T-helper 2 cell (primary cell): ENCODE measurements at places on chromosomes 12 and 14.

- no peak for DNase-seq
These were observed 11.7 kb downstream of the CLEC9A start for GRCh38 chr12:10042167-10042566.

DNA sequence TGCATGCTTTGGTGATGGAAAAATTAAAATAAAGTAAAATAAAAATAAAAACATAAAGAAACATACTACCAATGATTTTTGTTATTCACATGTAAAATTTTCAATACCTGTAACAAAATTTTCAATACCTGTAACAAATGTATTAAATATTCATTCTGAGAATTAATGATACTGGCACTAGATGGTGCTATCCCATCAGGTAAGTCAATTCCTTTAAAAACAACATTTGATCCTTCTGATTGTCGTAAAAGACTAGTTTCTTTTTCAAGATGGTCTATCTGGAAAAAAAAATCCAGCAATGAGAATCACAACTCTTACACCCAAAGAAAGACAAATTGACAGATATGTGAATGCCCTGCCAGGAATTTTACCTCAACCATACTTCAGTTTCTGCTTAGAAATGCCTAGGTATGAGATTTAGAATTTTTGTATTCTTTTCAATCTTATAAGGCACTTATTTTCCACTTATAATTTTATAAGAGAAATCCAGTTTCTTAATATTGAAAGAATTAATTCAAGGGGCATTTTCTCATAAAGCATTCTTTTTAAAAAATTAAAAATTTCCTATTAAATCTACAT, 30.7 kb downstream of the CEP290 start:
- DNase-seq = no peak

DNA sequence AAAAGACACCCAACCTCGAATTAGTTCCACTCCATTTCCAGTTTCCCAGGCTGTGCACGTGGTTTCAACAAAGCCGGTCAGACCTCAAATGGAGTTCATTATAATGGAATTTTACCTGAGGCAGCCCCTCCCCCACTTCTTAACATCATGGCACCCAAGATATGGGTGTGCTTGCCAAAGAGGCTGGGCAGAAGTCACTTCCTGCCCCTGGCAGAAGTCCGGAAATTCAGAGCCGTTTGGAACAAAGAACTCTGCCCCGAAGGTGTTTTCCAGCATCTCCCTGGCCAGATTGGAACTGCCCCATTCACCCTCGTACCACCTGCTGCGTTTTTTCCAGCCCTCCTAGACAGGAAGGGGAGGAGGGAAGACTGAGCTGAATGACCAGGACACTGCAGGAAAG, 8.2 kb downstream of the VDR start:
- DNase-seq = no peak

DNA sequence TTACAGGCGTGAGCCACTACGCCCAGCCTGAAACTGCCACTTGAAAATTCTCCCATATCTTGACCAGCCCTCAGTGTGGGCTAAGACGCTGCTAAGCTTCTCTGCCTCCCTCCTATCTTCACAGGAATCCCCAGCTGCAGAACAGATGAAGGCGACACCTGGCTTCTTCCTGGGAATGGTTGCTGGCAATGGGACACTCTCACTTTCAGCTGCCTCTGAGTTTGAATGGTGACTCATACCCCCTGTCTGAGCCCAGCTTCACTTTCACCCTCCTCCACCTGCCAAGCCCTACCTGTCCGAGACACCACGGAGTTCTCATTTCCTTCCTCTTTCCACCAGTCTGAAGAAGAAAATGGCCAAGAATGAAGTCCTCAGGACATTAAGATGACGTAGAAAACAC, 18.3 kb upstream of the VASH1 start:
- DNase-seq = no peak

DNA sequence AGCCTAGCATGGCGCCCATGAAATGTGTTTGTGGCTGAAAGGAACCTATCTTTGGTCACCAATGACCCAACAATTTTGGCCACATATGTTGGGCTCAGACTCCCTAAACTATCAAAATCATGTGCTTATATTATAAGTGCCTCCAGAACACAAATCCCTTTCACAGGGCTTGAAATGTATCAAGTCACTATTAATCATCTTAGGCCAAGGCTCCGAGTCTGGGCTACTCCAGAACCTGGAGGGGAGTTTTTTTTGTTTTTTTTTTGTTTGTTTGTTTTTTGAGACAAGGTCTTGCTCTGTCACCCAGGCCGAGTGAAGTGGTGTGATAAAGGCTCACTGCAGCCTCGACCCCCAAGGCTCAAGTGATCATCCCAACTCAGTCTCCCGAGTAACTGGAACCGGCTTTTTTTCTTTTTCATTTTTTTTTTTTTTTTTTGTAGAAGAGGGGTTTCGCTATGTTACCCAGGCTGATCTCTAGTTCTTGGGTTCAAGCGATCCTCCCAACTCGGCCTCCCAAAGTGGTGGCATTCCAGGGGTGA, 989 bp upstream of the DRAM1 start:
- no peak for DNase-seq

DNA sequence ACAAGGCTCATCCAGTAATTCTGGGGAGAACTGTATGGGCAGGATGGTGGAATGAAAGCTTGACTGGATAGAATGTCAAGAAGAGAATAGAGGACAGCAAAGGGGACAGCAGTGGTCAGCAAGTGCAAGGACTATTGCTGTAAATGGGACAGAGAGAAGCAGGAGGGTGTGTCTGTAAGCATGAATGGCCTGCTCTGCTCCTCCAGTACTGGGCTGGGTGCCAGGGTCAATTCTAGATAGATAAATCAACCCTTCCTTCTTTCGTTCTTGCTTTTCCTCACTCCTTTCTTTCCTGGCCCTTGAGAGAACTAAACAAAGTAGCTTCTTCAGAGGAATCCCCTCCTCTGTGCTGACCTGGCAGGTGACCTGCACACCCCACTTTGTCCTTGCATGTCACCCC, 1019.2 kb downstream of the BCL11B start:
- DNase-seq = no peak

- no peak for DNase-seq
These were observed 43.9 kb downstream of the MVK start for GRCh38 chr12:109617491-109617890.

DNA sequence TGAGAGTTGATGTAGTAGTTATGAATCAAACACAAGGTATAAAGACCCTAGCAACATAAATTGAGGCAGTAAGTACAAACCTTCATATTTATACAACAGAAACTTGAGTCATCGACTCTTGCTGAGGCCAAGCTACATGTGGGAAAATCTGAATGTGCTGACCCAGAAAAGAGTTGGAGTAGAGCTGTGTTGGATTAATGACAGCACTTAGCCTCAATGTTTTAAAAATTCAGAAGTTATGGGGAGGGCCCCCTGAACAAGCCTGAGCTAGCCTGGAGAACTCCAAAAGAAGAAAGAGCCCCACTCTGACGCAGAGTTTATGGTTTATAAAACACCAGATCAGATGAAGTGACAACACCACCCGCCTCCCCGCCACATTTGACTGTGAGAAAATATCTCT, 100.0 kb downstream of the DUSP6 start:
- DNase-seq = no peak

- DNase-seq = no peak
These were observed 449 bp upstream of the SLC24A4 start for GRCh38 chr14:92322516-92322915.

- no peak for DNase-seq
These were observed 18.7 kb upstream of the KICS2 start for GRCh38 chr12:64240781-64241180.

DNA sequence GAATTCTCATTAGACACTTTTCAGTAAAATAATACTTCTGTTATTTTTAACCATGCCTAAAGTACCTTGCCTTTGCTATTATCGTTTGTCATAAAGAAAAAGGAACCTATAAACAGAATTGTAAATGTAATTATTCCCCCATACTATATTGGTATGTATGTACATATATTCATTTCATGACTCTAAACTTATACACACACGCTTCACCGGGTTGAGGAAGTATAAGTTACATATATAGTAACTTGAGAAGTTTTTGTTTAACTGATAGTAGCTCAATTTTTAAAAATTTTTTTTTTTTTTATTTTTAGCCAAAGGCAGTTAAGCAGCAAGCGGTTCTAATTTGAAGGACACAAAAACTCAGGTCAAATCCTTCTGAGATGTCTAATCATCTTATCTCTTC, 107.6 kb downstream of the PLEKHG7 start:
- no peak for DNase-seq

DNA sequence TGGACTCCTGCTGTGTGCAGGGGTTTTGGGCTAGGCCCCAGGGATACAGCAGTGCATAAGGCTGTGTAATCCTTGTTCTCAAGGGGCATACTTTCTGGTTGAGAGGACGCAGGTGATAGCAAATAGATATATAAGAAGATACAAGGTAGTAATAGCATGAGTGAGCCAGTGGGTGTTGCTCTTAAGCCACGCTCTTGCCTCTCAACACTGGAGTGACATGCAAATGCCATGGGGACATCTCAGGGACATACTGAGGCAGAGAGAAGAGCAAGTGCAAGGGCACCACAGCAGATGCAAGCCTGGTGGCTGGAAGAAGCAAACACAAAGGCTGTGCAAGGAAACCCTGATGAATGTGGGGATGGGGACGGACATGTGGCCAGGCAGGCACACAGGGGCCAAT, 223.3 kb downstream of the CHST11 start:
- DNase-seq = peak; percentile 26

DNA sequence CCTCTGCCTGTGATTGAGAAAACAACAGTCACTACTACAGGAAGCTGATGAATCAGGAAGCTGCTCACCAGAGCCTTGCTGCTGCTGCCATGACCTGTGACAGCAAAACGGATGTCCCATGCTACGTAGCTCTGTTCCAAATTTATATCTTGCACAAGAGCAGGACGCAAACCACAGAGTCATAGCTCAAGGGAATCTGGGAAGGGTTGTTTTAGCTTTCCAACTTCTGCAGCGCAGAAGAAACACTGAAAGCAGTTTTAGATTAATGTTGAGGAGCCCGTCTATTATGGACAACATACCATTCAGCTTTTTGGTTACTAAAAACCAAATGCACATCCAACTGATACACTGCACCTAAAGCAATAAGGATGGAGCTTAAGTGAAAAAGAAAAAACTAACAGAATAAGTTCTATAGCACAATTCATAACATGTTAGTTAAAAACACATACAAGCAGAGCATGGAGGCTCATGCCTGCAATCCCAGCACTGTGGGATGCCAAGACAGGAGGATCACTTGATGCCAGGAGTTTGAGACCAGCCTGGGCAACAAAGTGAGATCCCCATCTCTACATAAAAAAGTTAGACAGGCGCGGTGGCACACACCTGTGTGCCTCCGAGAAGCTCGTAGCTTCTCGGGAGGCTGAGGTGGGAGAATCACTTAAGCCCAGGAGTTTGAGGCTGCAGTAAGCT, 1.7 kb upstream of the ANKRD33 start:
- no peak for DNase-seq

DNA sequence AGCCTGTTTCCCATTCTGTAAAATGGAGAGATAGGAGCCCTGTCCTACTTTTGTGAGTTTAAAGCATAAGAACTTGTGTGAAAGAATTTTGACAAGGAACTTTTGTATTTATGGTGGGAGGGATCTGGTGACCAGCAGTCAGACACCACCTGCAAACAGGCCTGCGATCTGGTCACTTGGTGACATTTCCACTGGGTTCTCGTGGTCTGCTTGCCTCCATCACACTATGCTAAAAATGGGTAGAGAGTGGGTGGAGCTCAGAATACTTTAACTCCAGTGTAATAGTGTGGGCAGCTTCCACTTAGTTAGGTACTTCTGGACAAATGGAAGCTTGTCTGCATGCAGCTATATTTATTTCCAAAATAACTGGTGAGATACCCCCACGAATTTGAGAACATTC, 26.5 kb upstream of the PLXNC1 start:
- no peak for DNase-seq

DNA sequence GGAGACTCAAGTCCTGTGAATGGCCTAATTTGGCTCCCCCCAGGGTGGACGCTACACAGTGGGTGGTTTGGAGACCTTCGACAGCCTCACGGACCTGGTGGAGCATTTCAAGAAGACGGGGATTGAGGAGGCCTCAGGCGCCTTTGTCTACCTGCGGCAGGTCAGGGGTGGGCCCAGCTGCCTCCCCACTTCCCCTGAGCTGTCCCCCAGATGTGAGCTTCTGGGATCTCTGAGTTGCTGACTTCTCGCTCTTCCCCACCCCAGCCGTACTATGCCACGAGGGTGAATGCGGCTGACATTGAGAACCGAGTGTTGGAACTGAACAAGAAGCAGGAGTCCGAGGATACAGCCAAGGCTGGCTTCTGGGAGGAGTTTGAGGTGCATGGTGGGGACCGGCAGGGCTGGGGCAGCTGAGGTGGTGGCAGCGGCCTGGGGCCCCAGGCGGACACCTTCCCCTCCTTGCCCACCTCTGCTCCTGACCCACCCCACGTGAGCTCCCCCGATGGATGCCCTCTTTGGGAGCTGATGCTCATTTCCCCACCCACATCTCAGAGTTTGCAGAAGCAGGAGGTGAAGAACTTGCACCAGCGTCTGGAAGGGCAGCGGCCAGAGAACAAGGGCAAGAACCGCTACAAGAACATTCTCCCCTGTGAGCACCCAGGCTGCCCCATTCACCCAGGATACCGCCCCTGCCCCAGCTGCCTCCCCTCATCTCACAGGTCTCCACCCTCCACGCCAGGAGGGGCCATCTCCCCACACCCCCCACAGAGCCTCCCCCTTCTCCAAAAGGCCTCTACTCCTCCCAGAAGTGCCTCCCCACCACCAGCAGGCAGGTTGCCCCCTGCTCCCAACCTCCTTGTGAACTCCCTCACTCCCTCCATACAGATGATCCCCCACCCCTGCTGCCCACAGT, 4.2 kb downstream of the PTPN6 start:
- DNase-seq = no peak

- no peak for DNase-seq
These were observed 302.3 kb upstream of the G2E3 start for GRCh38 chr14:30256627-30257026.

DNA sequence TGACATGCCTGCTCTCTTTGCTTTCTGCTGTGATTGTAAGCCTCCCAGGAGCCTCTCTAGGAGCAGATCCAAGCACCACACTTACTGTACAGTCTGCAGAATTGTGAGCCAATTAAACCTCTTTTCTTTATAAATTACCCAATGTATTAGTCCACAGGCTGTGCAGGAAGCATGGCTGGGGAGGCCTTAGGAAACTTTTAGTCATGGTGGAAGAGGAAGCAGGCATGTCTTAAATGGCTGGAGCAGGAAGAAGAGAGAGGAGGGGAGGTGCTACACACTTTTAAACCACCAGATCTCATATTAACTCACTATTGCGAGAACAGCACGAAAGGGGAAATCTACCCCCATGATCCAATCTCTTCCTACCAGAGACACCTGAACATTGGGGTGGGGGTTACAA, 108.9 kb downstream of the DERA start:
- DNase-seq = no peak

- no peak for DNase-seq
These were observed 91.6 kb downstream of the KTN1 start for GRCh38 chr14:55671641-55672040.
